Esophagus muscularis mucosa (tissue), 4 donors: ENCODE measurements at places on chromosomes 3 and 15.
A peak's percentile ranks its signal among the peaks of the same experiment; 100 is the strongest.

DNA sequence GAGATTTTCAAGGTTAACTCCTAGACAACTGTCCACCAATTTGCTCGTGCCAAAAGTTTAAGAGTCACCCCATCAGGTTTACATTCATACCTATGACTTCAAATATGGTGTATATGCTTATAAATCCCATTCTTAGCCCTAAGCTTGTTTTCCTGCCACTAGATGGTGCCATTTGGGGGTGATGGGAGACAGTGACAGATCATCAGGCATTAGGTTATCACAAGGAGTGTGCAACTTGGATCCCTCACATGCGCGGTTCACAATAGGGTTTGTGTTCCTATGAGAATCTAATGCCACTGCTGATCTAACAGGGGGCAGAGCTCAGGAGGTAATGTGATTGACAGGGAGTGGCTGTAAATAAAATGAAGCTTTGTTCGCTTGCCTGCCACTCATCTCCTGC, 182.7 kb downstream of the CNTN6 start:
- no peaks in the 10 kb centered on the region for H3K4me1 ChIP-seq
- H3K27ac ChIP-seq = no peak overlapping the region
- DNase-seq = no peak
- H3K4me3 ChIP-seq = no peak overlapping the region
- H3K27me3 ChIP-seq = no peaks in the 10 kb centered on the region
- H3K36me3 ChIP-seq = no peaks in the 10 kb centered on the region

DNA sequence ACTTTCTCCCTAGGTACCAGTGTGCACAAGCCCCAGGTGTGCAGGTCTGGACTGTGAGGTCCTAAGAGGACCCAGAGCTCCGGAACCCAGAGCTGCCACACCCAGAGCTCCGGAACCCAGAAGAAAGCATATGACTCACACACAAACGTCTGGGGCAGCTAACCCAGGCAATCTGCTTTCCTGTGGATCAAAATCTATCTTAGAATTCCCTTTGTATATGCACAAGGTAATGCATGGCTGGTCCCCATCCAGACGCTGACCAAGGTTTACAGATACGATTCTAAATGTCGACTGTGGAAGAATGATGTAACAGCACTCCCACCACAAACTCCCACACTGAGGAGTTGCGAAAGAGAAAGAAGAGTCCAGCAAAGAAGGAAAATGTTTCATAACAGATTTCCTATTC, 15.7 kb downstream of the KCNMB2 start:
- DNase-seq = no peak
- H3K36me3 ChIP-seq = no peaks in the 10 kb centered on the region
- H3K4me3 ChIP-seq = peak overlapping the region; percentile 6
- no peak overlapping the region for H3K27ac ChIP-seq

GRCh38 chr3:105222568-105223093, 144.1 kb upstream of the ALCAM start:
- H3K27ac ChIP-seq = no peak overlapping the region
- no peak overlapping the region for H3K4me3 ChIP-seq
- H3K4me1 ChIP-seq = no peaks in the 10 kb centered on the region
- H3K36me3 ChIP-seq = no peaks in the 10 kb centered on the region
- DNase-seq = no peak

DNA sequence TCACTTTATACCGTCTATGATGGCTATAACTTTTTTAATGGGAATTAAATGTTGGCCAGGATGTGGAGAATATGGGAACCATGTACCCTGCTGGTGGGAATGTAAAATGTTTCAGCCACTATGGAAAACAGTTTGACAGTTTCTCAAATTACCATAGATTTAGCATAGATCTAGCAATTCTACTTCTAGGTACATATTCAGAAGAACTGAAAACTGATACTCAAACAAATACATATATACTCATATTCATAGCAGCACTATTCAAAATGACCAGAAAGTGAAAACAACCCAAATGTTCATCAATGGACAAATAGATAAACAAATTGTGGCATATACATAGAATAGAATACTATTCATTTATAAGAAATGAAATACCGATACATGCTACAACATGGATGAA, 539.4 kb downstream of the IGSF11 start:
- H3K4me1 ChIP-seq = peaks cover under 1% of the 10 kb centered on the region
- H3K27me3 ChIP-seq = no peaks in the 10 kb centered on the region
- H3K27ac ChIP-seq = no peak overlapping the region
- no peak overlapping the region for H3K4me3 ChIP-seq
- DNase-seq = no peak

DNA sequence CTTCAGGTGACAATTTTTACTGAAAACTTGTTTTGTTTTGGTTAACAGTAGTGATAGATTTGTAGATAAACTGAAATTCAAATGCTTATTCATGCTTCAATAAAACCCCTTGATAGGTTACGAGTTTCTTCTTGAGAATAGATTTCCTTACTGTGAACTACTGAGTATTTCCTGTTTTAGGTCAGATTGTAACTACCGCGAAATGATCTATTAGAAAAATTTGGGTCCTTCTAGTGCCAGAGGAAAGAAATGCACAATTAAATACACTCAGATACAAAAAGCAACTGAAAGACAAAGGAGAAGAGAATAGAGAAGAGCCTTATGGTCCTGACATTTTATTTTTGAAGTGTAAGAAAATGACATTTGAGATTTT, 251.7 kb upstream of the TBL1XR1 start:
- no peaks in the 10 kb centered on the region for H3K36me3 ChIP-seq
- peak overlapping the region; percentile 73 for H3K27ac ChIP-seq
- no peak overlapping the region for H3K4me3 ChIP-seq
- H3K4me1 ChIP-seq = peaks cover 84% of the 10 kb centered on the region
- H3K27me3 ChIP-seq = no peaks in the 10 kb centered on the region
- DNase-seq = no peak

DNA sequence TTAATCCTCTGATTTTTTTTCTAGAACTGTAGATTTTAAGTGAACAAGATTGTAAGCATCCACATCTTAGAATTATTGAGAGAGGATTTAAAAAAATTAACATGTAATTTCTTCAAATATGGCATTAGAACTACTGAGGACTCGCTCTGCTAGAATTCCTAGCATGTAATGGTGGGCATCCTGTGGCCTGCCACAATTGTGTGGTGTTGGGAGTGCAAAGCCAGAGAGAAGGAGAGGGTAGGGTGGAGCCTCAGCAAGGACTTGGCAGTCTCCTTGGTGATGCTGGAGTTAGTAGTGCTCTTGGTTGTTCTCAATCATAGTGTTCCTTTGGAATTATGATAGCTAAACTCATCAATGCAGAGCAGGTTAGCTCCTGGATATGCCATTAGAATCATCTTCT, 443.9 kb upstream of the TBL1XR1 start:
- no peaks in the 10 kb centered on the region for H3K27me3 ChIP-seq
- DNase-seq = no peak
- H3K4me3 ChIP-seq = no peak overlapping the region
- H3K36me3 ChIP-seq = no peaks in the 10 kb centered on the region
- no peaks in the 10 kb centered on the region for H3K4me1 ChIP-seq

GRCh38 chr3:165897137-165897536, 59.9 kb upstream of the BCHE start:
- H3K4me3 ChIP-seq = no peak overlapping the region
- no peaks in the 10 kb centered on the region for H3K4me1 ChIP-seq
- H3K36me3 ChIP-seq = no peaks in the 10 kb centered on the region
- H3K27ac ChIP-seq = no peak overlapping the region
- no peak for DNase-seq
- H3K27me3 ChIP-seq = no peaks in the 10 kb centered on the region

GRCh38 chr3:49469037-49469935, 781 bp upstream of the DAG1 start:
- peak; percentile 93 for DNase-seq
- peaks cover 8% of the 10 kb centered on the region for H3K36me3 ChIP-seq
- peak overlapping the region; percentile 98 for H3K27ac ChIP-seq
- no peaks in the 10 kb centered on the region for H3K27me3 ChIP-seq
- peak overlapping the region; percentile 90 for H3K4me3 ChIP-seq

DNA sequence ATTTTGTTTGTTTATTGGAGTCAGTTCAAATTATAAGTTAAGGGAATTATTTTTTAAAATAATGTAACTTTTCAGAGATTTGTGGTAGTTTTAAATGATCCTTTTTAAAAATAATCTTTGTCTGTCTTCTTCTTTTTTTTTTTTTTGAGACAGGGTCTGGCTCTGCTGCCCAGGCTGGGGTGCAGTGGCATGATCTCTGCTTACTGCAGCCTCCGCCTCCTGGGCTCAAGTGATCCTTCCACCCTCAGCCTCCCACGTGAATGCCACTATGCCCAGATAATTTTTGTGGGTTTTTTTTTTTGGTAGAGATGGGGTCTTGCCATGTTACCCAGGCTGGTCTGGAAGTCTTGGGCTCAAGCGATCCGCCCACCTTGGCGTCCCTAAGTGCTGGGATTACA, 12.6 kb downstream of the FNDC3B start:
- H3K27ac ChIP-seq = no peak overlapping the region
- H3K4me1 ChIP-seq = peaks cover 30% of the 10 kb centered on the region

DNA sequence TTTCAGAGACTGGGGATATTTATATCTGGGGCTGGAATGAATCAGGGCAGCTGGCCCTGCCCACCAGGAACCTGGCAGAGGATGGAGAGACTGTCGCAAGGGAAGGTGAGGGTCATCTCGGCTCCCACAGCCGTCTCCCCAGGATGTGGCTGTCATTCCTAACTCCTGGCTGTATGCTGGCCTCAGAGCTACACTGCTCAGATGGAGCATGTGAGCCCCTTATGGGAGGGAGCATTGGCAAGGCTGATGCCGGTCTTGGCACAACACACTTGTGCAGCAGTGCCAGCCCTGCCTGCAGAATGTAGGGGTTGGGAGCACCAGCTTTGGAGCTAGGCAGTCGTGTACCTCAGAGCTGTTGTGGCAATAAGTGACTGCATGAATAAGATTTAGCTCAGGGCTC, 5.2 kb downstream of the RCCD1 start:
- H3K4me3 ChIP-seq = no peak overlapping the region
- H3K27ac ChIP-seq = peak overlapping the region; percentile 68
- no peaks in the 10 kb centered on the region for H3K27me3 ChIP-seq
- DNase-seq = no peak

- H3K4me1 ChIP-seq = peaks cover 28% of the 10 kb centered on the region
- no peaks in the 10 kb centered on the region for H3K27me3 ChIP-seq
- H3K4me3 ChIP-seq = no peak overlapping the region
- DNase-seq = no peak
- H3K36me3 ChIP-seq = no peaks in the 10 kb centered on the region
Measured at GRCh38 chr3:189982321-189982945, 138.3 kb downstream of the P3H2 start.

DNA sequence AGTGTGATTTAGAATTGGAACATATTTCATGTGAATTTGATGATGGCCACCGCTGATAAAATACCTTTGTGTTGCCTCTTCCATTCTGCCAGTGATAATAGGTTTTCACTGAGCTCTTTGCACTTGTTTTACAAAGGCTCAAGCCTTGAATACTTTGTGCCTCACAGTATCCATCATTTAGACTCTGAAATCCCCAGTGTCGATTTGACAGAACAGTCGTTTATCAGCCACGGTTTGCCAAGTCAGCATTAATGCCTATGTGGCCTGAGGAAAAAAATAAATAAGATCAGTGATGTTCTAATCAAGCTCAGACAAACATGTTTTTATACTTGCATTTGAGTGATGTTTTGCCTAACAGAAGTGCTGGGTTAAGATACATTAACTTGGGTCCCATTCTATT, 399.1 kb downstream of the RBMS3 start:
- H3K27ac ChIP-seq = no peak overlapping the region
- H3K4me3 ChIP-seq = no peak overlapping the region
- H3K36me3 ChIP-seq = no peaks in the 10 kb centered on the region
- DNase-seq = no peak

DNA sequence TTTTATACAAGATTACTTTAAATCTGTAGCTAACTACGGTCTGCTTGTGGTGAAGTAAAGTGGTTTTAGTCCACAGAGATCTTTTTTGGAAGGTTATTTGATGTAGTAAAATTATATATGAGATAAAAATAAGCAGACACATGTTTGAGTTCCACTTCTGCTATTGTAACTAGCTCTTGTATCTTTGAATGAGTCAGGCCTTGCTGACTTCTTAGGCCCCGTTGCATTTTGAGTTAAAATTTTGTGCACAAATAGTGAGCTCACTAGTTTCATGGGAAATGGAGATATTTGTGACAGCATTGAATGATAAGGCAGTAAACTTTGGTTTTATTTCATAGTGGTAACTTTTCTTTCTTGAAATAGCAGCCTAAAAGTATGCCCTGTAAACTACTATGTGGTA, 42.6 kb downstream of the ARIH1 start:
- DNase-seq = no peak
- no peak overlapping the region for H3K4me3 ChIP-seq
- H3K4me1 ChIP-seq = peaks cover 48% of the 10 kb centered on the region
- no peak overlapping the region for H3K27ac ChIP-seq
- H3K36me3 ChIP-seq = no peaks in the 10 kb centered on the region

- no peaks in the 10 kb centered on the region for H3K36me3 ChIP-seq
- H3K27ac ChIP-seq = peak overlapping the region; percentile 89
- peaks cover 4% of the 10 kb centered on the region for H3K4me1 ChIP-seq
- H3K4me3 ChIP-seq = peak overlapping the region; percentile 85
Measured at GRCh38 chr3:155805204-155805801, 775 bp downstream of the C3orf33 start.

- no peak overlapping the region for H3K4me3 ChIP-seq
- DNase-seq = no peak
- no peaks in the 10 kb centered on the region for H3K4me1 ChIP-seq
Measured at GRCh38 chr3:161744366-161744765, 247.8 kb downstream of the OTOL1 start.

DNA sequence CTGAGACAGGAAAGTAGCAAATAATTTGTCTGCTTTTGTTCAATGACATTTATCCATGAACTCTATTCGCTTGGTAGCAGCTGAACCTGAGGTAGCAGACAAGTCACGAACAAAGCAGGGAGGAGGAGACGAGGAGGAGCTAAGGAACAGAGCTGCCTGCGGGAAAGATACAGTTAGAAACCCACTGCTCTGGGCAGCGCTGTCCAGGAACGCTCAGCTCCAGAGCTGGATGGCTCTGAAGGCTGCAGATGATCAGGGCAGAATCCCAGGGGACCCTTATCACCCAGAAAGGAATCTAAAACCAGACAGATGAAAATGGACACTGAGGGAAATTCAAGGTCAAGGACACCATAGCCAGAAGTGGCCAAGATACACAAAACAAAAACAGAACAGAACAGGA, 257.8 kb downstream of the CD47 start:
- no peaks in the 10 kb centered on the region for H3K36me3 ChIP-seq
- no peak overlapping the region for H3K4me3 ChIP-seq
- no peaks in the 10 kb centered on the region for H3K27me3 ChIP-seq
